ENCODE measurements at places on chromosomes 1 and 21.

- DNase-seq = no peak
These were observed 55.2 kb downstream of the LRRN2 start for GRCh38 chr1:204630132-204630905.

DNA sequence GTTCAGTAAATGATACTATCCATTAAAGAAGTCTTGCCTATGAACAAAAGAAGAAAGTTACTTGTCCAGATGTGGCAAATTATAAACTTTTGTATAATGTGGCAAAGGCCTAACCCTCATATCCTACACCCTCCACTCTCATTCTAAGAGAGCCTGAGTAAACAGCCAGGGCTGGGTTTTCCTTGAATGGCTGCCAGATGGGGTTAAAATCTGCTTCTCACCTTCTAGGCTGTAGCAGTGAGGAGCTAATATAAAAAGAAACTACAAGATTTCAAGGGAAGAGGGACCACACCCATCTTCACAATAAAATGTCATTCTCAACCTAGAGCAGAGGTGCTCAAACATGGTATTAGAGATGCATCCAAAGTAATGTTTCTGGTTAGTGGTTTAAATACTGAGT is 8.9 kb downstream of the RABIF start:
- no peak for DNase-seq

DNA sequence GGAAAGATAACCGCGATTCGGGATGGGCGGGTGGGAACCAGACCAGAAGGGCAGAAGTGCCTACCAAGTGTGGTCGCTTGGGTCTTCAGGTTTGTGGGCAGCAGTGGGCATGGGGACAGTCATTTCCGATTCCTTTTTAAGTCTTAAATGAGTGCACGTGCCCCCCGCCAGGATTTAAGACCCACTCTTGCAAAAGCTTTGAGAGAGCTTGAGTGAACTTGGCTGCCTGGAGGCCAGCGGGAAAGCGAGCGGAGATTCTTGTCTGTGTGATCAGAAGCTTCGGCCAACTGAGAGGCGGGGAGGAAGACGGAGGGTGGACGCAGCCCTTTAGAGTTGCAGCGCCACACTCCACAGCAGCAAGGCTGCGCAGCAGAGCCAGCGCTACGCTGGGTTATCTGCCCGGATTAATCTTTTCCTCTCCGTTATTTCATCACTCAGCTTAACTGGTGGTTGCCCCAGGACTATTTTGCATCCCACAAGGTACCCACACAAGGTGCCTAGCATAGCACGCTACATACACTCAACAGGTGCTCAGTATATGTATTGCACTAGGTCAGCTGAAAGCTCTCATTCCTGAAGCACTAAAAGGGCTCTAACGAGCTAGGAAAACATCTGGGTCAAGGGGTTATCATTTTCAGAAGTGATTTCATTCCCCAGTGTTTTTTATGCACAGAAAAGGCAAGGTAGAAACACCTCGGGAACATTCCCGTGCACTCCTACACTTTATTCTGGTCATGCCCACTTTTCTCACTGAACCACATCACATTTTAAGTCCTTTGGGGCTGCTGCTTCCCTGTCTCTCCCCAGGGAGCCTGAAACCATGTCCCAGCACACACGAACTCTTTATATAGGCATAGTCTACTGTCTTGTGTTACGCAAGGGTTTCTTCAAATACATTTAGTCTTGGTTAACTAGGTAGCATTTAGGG is 1.5 kb upstream of the BATF3 start:
- DNase-seq = peak; percentile 76

DNA sequence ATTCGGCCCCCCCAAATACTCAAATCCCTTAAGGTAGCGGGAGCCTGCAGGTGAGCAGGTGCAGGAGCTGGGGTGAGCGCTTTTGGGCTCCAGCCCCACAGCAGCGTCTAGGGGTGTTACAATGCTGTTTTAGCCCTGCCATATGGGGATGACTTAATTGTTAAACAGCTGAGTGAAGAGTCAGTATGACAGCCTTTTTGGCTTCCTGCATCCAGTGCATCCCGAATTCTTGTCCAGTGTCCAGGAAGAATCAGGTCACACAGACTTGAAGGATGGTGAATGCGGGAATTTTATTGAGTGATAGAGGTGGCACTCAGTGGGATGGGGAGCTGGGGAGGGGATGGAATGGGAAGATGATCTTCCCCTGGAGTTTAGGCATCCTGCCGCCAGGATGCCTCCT is 30.4 kb upstream of the HHAT start:
- no peak for DNase-seq

DNA sequence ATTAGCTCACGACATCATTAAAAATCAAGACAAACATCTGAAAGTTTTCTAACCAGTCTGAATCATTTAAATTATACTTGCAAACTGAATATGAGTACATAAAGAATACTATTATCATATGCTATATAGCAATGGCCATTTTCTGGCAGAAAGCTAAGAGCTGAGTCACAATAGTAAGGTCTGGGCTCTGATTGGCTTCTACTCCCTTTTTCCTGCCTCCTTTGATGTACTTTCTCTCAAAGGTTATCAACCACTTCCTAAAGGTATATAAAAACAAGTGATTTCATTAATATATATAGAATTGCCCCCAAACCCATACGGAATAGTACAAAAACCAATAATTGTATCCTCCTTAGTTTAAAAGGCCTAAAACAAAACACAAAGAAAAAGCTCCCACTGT is 7.0 kb downstream of the KCNA3 start:
- DNase-seq = no peak

DNA sequence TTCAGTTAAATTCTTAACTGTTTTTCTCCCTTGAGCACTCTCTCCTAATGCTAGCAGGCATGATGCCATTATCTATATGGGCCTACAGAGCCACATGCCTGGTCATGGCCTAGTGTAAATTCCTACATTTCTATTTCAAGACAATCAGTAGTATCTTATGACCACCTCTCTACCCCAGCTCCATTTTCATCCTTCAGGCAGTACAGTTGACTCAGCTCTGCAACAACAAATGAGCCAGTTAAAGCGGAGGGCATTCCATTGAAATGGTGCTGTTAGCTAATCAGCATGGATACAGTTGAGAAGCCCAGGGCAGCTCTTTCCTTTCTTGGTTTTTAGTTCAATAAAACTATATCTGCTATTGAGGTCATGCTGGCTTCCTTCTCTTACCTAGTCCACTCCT is 150.0 kb downstream of the PPP1R12B start:
- peak; percentile 33 for DNase-seq

DNA sequence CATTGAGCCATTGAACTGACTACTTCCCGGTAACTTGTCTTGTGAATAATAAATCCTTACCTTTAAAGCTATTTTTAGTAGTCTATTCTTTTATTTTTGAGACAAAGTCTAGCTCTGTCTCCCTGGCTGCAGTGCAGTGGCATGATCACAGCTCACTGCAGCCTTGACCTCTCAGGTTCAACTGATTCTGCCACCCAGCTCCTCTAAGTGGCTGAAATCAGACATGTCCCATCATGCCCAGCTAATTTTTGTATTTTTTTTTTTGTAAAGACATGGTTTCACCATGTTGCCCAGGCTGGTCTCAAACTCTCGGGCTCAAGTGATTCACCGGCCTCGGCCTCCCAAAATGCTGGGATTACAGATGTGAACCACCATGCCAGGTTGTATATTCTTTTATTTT is 59.3 kb upstream of the PTGS2 start:
- DNase-seq = no peak

DNA sequence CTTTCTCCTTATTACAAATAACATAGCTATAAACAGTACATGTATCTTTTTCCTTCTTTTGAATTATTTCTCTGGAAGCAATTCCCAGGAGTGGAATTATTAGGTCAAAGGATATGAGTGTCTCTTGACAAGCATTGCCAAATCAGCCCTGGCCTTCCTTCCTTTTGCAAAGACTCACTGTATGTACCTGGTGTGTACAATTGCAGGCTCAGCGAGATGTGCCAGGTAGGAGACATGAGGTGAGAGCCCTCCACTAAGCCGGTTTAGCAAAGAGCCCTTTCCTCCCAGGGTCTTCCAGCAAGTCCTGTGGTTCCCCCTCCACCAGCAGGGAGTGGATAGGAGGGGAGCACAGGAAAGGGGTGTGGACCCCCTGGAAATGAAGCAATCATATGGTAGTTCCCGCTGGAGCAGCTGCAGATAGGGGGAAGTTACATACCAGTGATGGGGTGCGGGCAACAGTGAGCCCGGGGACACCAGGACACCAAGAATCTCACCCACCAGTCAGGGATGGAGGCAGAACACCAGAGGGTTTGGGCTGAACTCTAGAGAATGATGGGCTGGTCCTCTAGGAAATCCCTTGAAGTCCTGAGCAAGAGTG is 18.3 kb downstream of the RCSD1 start:
- no peak for DNase-seq

- no peak for DNase-seq
These were observed 2.4 kb upstream of the WNT9A start for GRCh38 chr1:227949954-227950734.

GRCh38 chr1:78102916-78103315 is 57.1 kb downstream of the GIPC2 start:
- DNase-seq = no peak

DNA sequence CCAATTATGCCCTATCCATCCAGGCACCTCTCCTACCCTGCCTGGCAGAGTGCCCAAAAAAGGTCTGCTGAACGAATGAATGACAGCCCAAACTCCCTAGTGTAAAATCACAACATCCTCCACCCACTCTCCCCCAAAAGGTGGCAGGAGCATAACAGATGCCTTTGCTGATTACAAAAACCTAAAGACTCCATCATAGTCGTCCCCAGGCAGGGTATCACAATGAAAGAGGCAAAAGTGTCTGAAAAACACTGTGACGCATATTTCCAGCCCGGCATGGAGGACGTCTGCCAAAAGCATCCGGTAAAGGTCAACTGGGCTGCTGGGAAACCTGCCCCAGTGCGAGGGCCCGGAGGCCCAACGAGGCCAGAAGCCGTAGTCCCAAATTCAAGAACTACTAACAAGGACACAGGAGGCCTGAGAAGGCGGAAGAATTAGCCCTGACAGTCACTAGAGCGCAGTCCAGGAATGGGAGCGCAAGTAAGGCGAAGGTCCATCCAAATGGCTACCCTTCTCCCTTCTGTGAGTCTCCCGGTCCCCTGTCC is 576 bp downstream of the SMIM12 start:
- DNase-seq = peak; percentile 62

- no peak for DNase-seq
These were observed 52.9 kb downstream of the OSBPL9 start for GRCh38 chr1:51669816-51670215.

- DNase-seq = no peak
These were observed 233 bp downstream of the ADAMTS5 start for GRCh38 chr21:26966649-26967061.

DNA sequence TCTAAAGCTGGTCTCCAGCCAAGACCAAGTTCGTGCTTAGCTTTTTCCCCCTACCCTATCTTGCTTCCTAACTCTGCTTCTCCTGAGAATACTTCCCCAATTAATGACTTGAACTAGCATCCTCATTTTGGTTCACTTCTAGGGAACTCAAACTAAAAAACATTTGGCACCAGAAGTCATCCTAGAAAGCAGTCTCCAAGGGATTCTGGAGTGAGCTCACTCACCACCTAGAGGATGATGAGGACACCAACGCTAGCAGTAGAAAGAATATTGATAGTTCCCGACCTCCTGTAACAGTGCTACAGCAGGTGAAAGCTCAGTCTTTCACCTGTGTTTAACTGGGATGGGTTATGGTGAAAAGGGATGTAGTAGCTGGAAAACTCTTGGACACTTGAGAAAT is 4.7 kb upstream of the PSMB2 start:
- DNase-seq = peak; percentile 32

GRCh38 chr1:11610629-11611180 is 43.5 kb downstream of the FBXO2 start:
- DNase-seq = no peak

- DNase-seq = no peak
These were observed 486 bp downstream of the HSPA13 start for GRCh38 chr21:14382486-14382834.

GRCh38 chr1:191700922-191701321 is 457.3 kb upstream of the RGS18 start:
- no peak for DNase-seq

- no peak for DNase-seq
These were observed 126.4 kb downstream of the FAM78B start for GRCh38 chr1:166040202-166040997.

DNA sequence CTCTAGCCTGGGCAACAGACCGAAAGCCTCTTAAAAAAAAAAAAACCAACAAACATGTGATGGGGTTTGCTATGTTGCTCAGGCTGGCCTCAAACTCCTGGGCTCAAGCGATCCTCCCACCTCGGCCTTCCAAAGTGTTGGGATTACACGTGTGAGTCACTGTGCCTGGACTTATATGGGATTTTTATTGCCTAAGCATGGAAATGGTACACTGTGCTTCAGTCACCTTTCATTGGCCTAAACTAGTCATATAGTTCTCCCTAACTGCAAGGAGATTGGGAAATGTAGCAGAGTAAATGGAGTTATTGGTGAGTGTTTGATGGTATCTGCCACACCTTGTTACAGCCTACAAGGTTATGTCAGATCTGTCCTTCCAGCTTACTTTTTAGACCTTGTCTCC is 17.2 kb upstream of the MEF2D start:
- DNase-seq = no peak

- no peak for DNase-seq
These were observed 30.2 kb downstream of the LAMB3 start for GRCh38 chr1:209621741-209622655.

DNA sequence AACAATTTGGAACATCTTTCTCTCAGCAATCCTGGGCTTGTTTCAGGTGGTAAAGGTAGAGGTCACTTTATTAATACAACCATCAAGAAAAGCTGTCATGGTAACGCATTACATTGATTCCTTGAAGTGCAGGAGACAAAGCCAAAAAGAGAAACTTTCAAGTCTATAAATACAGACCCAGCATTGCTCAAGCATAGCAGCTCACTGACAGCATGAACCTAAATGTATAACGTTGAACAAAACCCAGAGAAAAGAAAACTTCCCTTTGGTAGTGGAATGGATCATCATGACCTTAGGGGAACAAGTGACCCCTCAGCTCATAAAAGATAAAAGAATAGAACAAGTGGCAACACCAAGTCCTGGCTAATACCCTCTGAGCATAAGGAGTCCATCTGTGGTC is 332.2 kb downstream of the NTNG1 start:
- DNase-seq = peak; percentile 6

DNA sequence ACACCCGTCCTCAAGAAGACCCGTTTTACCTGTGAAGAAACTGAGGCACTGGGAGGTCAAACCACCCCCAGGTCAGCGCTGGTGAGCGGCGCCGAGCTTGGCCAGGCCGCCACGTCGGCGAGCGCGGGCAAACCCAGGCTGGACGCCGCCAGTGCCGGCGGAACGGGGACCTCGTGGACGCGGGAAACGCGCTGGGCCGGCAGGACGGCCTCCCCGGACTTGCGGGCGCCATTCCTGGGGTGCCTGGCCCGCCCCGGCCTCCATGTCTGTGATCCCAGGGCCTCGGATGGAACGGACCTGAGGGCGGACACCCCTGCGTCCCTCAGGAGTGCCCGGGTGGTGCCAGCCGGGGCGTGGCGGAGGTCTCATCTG is 764 bp upstream of the SUMO3 start:
- DNase-seq = no peak

DNA sequence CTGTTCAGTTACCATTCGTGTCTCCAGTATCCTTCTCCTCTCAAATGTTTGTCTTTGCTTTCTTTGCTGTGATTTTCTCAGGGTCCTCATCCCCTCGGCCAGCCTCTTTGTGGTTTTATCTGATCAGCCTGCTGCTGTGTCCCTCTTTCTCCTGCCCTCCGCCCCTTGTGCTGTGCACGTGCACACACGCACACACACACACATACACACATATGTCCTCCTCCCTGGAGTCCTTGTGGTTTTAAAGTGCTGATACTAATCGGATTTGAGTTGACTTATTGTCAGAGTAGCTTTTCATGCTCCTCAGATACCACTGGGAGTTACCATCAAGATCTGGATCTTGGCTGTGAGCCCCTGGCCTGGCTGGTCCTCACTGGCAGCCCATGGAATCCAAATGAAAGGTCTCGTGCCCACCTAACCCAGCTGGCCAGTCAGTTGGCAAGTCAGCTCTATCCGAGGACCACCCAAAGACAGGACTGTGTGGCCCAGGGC is 34.1 kb downstream of the QSOX1 start:
- DNase-seq = no peak

Measured in foreskin fibroblast (primary cell).